DMS79 treated with DMSO at 0.1 percent for 48 hours (cell line): ENCODE measurements at places on chromosomes 3 and 15.

DNA sequence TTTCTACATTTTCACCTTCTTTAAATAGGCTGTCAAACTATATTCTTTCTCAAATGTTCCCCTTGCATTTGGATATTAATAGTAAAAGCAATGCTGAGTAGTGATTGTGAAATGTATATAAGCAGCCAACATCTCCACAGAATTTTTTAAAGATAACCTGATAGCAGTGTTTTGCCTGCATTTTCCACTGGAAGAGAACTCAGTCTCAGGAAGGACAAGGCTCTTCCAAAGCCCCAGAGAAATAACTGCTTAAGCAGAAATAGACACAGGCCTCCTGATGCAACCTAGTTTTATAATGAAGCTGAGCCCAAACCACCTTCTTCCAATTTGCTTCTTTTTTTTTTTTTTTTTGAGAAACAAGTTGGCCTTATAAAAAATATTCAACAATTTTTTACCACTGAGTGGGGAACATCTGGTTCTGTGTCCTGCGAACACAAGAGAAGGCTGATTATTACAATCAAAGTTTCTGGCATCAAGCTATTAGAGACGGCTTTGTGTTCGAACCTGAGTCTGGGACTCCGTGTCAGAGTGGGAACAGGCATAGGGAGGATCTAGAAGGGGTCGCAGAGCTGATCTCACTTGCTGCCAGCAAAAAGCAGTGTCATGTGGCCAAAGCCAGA lies 332.5 kb upstream of the TBL1XR1 start:
- no peak for DNase-seq

GRCh38 chr3:123584284-123584987 lies 417 bp downstream of the HACD2 start:
- peak; percentile 44 for DNase-seq

DNA sequence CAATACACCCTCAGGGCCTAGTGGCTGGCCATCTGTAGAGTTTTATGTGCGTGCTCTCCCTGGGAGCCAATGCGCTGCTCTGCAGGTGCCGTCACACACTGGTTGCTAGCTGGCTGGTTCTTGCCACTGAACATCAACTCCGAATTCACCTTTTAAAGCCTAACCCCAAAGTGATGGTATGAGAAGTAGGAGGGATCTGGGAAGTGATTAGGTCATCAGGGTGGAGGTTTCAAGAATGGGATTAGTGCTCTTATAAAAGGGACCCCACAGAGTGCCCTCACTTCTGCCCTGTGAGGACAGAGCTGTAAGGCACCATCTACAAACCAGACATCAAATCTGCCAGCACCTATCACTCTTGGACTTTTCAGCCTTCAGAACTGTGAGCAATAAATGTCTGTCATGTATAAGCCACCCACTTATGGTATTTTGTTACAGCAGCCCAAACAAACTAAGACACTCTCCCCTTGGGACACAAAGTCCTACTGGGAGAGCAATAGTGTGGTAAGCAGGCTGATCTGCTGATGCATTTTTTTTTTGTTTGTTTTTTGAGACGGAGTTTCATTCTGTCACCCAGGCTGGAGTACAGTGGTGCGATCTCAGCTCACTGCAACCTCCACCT lies 20.3 kb downstream of the RGMA start:
- DNase-seq = no peak

DNA sequence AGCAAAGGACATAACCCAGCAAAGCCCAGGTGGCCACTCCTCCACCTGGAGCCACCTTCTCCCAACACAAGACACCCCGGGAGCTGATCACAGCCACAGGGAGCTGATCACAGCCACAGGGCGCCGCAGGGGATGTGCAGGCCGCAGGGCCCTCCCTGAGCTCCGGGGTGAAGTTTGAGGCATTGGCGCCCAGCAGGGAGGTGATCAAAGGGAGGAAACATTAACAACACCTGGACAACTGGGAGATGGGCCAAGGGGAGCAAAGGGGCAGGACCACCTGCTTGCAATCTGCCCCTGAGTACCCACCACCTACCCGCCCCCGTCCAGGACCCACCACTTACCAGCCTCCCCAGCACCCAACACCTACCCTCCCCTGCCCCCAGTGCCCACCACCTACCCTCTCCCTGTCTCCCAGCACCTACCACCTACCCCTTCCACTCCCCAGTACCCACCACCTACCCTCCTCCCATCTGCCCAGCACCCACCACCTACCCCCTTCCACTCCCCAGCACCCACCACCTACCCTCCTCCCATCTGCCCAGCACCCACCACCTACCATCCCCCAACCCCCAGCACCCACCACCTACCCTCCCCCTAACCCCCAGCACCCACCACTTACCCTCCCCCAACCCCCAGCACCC lies 2.4 kb downstream of the UROC1 start:
- no peak for DNase-seq

- peak; percentile 8 for DNase-seq
Observed at GRCh38 chr15:82950746-82951370, 1.7 kb downstream of the HOMER2 start.

- no peak for DNase-seq
Observed at GRCh38 chr3:151434151-151434890, 26.5 kb downstream of the IGSF10 start.

- DNase-seq = no peak
Observed at GRCh38 chr3:43181202-43181821, 75.4 kb upstream of the POMGNT2 start.

GRCh38 chr15:85062560-85062959 lies 80.9 kb downstream of the PDE8A start:
- DNase-seq = no peak

GRCh38 chr3:53243165-53243564 lies 12.7 kb downstream of the TKT start:
- peak; percentile 42 for DNase-seq

DNA sequence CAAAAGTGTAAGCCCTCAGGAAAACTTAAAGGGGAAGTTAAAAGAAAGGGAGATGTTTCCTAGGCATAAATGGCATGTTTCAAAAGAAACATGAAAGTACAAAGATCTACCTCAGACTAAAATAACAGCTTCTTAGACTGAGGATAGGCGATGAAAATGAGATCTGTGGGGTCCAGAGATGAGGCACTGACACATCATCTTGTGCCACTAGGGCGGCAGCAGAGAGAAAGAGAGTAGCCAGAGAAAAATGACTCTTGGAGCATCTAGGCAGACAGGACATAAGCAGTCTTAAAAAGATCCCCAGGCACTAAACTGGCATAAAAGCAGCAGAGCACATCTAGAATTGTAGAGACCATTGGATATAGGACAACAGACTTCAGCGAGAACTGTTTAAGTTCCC lies 42.5 kb upstream of the RFX7 start:
- DNase-seq = no peak

DNA sequence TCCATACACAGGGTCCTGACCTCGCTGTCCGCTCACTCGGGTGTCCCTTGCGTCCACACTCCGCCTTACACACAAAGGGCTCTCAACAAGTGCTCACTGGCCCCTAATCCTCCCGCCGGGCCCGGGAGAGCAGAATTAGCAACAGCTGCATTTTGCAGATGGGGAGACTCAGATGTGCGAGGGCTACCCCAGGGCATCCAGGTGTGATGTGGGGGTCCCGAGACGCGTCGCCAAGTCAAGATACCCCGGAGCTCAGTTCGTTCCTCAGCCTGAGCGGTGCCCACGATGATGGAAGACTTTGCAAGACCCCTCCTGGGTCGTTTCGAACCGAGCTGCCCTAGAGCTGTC lies 14.9 kb upstream of the WNT7A start:
- DNase-seq = no peak

DNA sequence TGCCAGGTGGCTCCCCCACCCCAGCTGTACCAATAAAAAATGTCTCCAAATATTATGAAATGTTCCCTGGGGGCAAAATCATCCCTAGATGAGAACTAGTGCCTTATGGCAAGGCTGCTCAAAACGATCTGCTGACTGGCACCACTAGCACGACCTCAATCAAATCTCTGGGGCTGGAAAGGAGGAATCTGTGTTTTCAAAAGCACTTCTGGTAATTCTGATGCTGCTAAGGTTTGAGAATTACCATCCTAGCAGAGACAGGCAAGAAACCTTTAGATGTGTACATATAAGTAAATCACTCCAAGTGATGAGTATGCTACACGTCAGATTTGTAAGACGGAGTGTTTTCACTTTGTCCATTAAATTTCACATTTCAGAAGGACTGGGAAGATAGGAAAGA lies 360.1 kb upstream of the THRB start:
- DNase-seq = no peak

DNA sequence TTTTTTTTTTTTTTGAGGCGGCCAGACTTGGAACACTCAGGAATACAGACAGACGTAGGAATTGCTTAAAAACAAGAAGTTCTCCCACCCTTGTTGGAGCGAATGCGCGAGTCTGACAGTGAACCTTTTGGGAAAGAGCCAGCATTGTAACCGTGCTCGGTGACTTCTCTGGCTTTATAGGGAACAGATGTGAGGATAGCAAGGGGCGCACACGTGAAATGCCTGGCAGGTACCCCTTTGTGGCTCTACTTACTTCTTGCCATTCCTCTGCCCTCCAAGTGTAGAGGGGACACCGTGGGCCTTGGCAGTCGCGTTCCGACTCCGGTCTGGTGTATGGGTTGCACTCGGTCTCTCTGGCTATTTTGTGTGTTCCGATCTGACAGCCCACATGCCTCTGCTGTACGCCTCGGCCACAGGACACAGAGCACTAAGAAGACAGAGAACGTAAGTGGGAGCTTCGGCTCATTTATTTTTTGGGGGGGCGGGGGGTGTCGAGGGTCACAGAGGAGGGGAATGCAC lies 126.4 kb downstream of the ADAMTS9 start:
- DNase-seq = no peak

DNA sequence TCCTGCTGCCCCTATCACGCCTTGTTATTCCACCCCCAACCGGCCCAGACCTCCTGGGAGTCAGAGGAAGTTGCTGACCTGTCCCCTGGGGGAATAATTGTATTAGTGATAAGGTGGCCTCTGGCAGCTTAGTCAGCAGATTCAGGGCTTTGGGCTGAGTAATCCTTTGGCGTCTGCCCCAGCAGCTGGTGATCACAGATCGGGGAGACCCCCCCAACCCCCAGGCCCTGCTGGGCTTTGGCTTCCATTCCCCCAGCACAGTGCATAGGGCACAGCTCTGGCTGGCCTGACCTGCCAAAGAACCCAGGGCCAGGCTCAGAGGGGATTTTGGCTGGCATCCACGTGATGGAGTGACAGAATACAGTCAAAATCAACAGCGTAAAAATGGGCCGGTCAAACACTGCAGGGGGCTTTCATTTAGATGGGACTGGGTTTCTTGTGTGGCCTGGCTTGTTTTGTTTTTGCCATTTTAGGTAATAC lies 3.9 kb upstream of the NR2E3 start:
- no peak for DNase-seq

GRCh38 chr15:45611305-45611704 lies 23.5 kb upstream of the SQOR start:
- DNase-seq = no peak

GRCh38 chr15:99902248-99902928 lies 169.2 kb upstream of the LYSMD4 start:
- DNase-seq = no peak

GRCh38 chr3:189297932-189298331 lies 126.2 kb downstream of the TPRG1 start:
- no peak for DNase-seq

- no peak for DNase-seq
Observed at GRCh38 chr15:52287114-52287513, 8.5 kb downstream of the MYO5C start.

- DNase-seq = no peak
Observed at GRCh38 chr3:25430287-25430934, 2.3 kb downstream of the RARB start.

GRCh38 chr3:32391643-32392535 lies at the start of gene CMTM7:
Gene CMTM7, plus strand, starts transcription at chr3:32391853. Its CDS starts 54 bp downstream, at chr3:32391907.
- peak; percentile 8 for DNase-seq
